ENCODE measurements at places on chromosomes 5 and 9.
A peak's percentile ranks its signal among the peaks of the same experiment; 100 is the strongest.

DNA sequence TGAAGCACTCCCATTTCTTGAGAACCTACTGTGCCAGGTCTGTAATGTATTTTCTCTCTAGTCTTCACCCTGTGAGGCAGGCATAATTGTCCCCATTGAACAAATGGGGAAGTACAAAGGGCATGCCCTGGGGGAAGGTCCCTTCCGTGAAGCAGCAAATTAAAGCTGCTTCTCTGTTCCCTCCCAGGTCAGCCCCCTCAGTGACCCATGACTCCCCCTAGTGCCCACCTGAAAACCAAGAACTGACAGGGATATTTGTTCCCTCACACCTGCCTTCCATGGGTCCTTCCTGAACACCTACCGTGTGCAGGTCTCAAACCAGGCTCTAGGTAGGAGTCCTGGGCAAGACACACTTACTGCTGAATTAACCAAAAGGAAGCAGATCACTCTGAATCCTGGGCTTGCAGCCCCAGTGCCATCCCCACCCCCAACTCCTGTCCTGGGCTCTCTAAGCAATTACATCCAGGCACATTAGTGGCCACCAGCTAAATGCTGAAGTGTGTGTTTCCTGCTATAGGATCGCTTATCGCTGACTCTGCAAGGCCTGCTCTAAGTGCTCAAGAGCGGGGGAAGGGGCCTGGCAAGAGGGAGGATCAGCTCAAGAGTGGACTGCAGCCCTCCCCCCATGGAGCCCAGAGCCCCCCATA lies 254.8 kb downstream of the CDK5RAP2 start:
- DNase-seq: no peak

DNA sequence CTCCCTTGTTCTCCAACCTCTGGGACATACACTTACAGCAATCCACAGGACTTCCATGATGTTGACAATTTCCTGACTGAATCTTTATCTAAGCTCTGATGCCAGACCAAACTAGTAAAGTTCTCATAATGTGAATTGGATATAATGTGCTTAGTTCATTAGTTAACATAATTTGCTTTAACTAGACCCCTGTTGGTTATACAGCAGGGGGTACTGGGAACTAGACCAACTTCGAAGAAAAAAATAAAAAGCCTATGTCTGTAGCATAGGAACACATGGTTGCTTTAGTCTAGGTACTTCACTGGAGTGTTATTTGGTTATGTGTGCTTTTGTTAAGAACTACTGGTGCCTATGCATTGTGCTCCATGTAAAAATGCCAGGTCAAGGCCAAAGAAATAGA lies 173.8 kb downstream of the ADAMTS6 start:
- no peak for DNase-seq

- DNase-seq: no peak
Observed at GRCh38 chr9:111436571-111436970, 47.6 kb downstream of the ECPAS start.

DNA sequence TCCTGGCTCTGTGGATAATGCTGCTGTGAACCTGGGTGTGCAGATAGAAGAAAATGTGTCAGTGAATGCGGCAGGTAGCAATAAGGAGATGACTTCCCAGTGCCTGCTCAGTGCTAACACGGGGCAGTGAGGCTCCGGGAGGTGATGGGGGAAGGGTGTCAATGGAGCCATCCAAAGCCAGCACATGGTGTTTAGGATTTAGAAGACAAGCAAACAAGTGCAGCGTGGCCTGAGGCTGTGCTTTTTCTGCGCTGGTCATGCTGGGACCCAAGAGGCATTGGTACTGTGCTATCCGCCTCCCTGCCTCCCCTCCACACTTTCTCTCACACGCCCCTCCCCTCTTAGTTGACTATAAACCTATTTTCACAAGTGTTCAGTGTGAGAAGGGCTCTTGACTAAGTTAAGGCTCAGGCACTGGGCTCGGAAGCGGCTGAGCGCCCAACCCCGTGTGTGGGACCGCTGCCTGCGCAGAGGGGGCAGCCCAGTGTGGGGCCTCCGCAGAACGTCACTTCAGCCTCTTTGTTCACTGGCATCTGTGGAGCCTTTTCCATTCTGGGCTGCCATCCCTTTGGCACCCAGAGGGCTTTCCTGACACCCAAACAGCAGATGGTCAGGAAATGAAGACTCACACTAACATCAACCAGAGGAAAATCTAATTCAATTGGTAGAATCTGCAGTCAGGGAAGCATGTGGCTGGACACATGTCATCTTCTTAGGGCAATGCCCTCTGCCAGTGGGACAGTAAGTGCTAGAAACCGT lies 21.8 kb upstream of the NINJ1 start:
- DNase-seq: peak; percentile 97

- peak; percentile 61 for DNase-seq
Observed at GRCh38 chr5:172266071-172266675, 17.4 kb downstream of the UBTD2 start.

GRCh38 chr9:130639866-130640555 lies 24.4 kb upstream of the PRDM12 start:
- no peak for DNase-seq

DNA sequence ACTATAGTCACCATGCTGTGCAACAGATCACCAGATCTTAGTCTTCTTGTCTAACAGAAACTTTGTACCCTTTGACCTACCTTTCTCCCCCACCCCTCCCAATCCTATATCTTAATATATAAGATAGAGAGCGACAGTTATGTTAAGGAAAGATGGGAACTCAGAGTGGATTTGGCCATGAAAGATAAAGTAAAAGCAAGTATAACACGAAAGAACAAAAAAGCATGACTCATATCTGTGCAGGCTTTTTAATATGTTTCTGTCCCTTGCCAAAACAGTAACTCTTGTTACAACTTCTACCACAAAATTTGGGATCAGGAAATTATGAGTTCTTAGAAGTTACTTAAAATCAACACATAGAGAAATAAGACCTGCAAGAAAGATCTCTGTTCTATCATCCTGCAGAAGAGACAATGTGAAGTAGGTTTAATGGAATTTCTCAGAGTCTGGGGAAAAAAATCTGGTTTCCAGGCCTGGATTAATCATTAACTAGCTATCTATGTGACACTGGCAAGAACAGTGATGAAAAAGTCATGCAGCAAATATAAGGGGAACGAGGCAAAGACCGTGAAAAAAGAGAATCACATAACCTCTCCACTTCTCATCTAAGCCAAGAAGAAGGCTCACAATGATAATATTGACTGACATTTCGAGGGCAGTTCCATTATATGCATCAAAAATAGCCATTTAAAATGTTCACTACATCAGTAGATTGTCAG lies 18.6 kb downstream of the BAAT start:
- DNase-seq: no peak

- DNase-seq: no peak
Observed at GRCh38 chr9:96441798-96442445, 8.0 kb upstream of the HABP4 start.

DNA sequence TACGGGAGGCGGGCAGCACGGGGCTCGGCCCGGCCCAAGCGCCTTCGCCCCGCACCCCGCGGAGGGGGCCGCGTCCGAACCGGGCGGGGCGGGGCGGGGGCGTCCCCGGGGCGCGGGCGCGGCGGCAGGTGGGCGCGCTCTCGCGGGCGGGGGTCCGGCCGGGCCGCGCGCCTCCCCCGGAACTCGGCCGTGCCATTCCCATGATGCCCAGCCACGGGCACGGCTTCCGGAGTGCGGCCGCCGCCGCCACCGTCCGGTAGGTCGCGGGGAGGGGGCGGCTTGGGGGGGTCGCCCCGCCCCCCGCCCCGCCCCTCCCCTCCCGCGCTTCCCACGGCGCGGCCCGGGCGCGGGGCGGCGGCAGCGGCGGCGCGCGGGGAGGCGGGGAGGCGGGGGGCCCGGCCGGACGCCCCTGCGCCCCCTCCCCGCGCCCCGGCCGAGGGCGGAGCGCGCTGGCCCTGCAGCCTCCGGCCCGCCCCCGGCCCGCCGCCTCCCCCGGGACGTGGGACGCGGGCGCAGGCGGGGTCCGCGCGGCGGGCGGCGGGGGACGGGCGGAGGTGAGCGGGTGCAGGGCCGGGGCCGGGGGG lies at the start of gene PPP1R26:
Gene PPP1R26, plus strand, starts transcription at position 314 of the 584 bp plus-strand sequence. CDS start 4,729 bp downstream, outside the sequence.
- no peak for DNase-seq

- DNase-seq: no peak
Observed at GRCh38 chr5:172881691-172882370, 47.8 kb downstream of the ERGIC1 start.

DNA sequence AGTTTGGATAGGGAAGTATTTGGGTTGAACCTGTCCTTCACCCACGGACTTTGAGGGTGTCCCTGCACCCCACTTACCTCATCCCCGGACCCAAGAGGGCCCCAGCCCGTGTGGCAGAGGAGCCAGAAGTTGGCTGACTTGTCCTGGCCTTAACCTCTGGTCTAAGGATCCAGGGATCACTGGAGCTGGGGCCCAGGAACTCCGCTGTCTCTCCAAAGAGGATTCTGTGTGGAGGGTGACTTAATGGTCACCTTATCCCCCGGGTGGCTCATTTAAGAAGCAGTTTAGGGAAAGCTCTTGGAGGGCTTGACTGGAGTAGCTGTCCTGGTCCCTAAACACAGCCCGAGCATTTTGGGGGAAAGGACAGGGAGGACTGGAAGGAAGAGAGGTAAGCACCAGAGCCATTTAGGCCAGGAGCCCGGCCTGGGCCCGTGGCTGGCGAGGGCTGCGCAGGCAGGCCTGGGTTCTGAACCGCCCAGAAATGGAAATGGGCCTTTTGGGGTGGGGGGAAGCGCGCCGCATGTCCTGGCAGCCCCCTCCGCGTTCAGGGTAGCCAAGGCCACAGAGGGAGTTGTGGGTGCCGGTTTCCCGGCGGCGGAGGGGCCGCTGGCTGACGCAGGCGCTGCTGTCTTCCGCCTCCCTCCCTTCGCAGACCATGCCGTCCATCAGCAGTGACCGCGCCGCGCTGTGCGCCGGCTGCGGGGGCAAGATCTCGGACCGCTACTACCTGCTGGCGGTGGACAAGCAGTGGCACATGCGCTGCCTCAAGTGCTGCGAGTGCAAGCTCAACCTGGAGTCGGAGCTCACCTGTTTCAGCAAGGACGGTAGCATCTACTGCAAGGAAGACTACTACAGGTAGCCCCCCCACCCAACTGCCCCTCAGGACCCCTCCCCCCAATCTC lies 2.0 kb downstream of the LHX2 start:
- no peak for DNase-seq
